ENCODE measurements at places on chromosomes 6 and 20.

GRCh38 chr20:16069389-16070010 lies 503.7 kb downstream of the KIF16B start:
- DNase-seq: no peak

DNA sequence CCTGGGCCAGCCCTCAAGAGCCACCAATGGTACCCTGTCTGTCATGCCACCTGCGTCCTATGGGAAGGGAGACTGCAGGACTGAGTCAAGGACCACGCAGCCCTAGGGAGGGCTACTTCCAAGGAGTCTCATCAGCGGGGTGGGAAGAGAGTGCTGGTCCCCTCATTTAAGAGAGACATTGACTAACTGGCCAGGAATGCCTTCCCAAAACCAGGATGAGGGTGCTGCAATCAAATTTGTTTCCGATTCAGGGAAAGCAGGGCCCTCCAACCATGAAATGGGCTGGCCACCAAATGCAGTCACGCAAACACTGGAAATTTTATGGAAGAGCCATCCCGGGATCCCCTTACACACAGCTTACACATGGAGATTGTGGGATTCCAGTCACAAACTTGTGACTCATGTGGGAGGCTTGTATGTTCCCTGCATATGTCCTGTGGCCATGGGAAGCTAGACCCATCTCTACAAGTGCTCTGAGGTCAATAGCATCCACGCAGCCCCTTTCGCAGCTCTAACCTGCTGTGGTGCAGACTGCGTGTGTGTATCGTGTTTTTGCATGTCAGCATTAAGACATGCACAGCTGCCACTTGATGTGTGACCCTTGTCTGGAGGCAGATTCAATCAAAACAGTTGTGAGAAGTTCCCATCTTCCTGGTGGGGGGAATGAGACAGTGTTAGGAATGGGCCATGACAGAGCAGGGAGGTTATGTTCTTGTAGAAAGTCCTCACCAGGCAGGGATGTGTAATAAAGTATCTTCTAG lies 53.0 kb upstream of the CST7 start:
- DNase-seq: no peak

DNA sequence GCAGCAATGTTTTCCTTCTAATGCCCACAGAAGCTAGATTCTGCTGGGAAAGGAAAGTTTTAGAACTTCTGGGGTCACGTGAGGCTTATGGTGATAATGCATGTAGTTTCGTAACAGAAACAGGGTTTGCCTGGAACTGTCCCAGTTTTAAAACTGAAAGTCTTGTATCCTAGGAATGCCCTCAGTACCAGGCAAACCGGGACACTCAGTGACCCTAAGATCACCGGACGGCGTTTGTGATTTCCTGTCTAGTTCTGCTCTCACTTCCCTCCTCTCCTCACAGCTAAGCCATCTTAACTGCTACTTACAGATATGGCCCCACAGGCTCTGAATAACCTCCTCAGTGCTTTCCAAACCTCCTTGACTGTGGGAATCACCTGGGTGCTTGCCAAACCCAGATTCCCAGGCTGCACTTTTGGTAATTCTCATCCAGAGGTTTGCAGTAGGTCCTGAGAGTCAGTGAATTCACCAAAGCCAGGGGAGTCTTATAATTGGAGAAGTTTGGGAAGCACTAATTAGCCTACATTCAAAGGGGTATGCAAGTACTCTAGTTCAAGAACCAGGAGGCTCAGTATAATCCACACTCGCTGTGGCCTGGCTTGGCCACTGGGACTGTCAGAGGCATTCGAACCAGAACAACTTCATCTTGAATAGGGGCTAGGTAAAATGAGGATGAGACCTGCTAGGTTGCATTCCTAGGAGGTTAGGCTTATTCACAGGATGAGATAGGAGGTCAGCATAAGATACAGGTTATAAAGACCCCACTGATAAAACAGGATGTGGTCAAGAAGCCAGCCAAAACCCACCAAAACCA lies 231.6 kb upstream of the MYLIP start:
- no peak for DNase-seq

GRCh38 chr6:14856177-14856576 lies 389.7 kb upstream of the JARID2 start:
- DNase-seq: no peak

DNA sequence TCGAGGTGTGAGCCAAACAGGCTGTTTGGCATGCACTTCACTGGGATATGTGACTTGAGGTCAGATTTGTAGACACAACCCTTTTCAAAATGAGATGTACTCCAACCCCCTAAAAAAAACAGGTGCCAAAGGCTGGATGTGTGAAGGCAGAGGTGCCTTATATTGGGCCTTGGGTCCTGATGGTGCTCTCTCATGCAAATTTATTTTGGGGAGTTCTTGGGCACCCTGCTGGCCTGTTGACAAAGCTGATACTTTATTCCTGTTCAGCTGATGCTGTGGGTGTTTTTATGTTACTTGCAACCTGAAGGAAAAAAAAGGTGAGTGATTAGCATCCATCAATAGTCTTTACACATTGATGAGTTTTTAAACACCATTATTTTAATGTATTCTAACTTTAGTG lies 121.5 kb downstream of the DNAH8 start:
- DNase-seq: no peak

GRCh38 chr6:132341646-132342045 lies 59.6 kb downstream of the MOXD1 start:
- DNase-seq: no peak

GRCh38 chr6:108799354-108799717 lies 48.9 kb upstream of the ARMC2 start:
- DNase-seq: no peak

DNA sequence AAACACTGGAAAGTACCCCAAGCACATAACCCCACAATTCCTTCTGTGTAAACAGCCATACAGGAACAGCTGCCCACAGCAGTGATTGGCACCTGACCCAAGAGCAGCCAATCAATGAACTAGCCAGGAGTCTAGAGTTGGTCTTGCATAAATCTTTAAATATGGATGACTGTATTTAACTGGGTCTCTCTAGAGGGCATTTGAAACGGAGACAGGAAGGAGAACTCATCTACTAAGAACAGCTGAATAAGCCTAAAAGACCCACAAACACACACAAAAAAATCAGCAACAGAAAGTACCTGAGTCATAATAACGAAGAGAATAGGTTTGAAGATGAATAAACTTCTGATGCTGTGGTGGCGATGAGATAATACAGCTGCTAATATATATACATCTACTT lies 49.0 kb upstream of the ASF1A start:
- peak; percentile 44 for DNase-seq

DNA sequence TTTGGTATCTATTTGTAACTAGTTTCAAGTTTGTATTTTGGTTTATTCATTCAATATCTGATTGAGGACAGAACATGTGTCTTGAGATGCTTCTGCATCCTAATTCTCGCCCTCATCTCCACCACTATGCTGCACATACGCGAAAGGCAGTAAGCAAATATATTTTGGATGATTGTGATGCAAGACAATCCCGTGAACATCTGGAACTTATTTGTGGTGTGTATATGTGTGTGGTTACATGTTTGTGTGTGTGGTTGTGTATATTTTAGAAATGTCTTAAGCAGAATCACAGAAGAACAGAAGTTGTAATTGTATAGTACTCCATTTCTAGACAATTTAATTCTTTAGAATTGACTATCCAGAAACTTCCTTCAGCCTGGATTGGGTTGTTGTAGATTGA lies 35.1 kb upstream of the RNF144B start:
- no peak for DNase-seq

GRCh38 chr6:100740439-100740838 lies 140.7 kb downstream of the ASCC3 start:
- no peak for DNase-seq

DNA sequence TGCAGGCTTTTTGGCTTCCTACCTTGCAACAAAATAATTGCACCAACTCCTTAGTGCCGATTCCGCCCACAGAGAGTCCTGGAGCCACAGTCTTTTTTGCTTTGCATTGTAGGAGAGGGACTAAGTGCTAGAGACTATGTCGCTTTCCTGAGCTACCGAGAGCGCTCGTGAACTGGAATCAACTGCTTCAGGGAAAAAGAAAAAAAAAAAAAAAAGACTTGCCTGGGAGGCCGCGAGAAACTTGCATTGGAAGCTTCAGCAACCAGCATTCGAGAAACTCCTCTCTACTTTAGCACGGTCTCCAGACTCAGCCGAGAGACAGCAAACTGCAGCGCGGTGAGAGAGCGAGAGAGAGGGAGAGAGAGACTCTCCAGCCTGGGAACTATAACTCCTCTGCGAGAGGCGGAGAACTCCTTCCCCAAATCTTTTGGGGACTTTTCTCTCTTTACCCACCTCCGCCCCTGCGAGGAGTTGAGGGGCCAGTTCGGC lies 420 bp downstream of the SOX4 start:
- DNase-seq: no peak

DNA sequence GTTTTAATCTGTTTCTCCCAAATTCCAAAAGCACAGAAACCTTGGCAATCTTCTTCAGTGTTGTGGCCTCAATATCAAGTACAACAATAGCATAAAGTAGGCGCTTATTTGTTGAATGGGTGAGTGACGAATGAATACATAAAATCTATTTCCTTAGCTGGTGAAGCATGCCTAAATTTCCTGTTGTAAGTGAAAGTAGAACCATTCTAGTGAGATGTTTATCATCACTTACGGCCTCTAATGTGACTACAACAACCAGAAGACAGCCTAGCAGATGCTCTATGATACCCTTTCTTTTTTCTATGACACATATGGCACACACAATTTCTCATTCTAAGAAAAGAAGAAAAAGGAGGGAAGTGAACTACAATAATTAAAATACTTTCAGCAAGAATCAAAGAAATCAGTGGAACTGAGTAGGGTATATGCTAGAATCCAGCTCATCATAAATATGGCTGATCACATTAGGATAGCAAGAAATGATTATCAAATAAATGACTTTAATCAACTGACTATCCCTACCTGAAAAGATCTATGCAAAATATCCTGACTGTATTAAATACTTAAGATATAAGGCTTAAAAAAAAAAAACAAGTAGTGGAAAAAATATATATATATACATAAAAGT lies 67.4 kb downstream of the BTBD9 start:
- no peak for DNase-seq

DNA sequence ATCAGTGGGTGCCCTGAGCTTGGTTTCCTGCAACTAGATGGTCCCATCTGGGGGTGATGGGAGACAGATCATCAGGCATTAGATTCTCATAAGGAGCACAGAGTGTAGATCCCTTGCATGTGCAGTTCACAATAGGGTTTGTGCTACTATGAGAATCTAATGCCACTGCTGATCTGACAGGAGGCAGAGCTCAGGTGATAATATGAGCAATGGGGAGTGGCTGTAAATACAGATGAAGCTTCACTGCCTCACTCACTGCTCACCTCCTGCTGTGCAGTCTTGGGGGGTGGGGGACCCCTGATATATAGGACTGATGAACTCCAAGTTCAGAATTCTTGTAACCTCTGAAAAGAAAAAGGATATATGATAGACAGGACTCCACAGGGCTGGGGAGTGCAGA lies 108.0 kb downstream of the RIN2 start:
- no peak for DNase-seq

GRCh38 chr6:158329531-158329930 lies 17.3 kb downstream of the TULP4 start:
- DNase-seq: no peak

- no peak for DNase-seq
Observed at GRCh38 chr20:818001-818664, 15.4 kb upstream of the FAM110A start.

- no peak for DNase-seq
Observed at GRCh38 chr6:139847457-139847813, 473.0 kb upstream of the CITED2 start.

- DNase-seq: peak; percentile 65
Observed at GRCh38 chr6:156832231-156832647, 55.1 kb downstream of the ARID1B start.

DNA sequence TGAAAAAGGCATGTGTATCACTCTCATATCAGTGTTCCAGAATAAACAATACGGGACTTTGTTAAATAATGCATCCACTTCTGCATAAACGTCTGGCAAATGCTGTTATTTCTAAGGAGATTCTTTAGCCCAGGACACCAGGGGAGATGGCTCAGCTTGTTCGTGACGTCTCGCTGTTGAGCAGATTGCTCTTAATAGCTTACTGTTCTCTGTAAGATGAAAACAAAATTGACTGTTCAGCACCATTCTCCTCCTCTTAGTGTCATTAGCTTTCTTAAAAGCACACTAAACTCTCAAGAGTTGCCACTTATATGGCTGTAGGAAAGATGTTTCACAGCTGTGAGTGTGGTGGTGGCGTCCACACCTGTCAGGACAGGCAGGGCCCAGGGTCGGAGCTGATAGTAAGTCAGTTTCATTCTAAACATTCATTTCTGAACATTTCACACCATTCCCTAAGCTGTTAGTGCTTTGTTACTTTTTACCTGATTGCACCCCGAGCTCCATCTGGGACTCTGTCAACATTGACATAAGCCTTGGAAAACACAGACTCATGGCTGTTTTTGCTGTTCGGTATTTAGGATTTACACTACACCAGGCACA lies 132.1 kb downstream of the ZDHHC14 start:
- DNase-seq: no peak

DNA sequence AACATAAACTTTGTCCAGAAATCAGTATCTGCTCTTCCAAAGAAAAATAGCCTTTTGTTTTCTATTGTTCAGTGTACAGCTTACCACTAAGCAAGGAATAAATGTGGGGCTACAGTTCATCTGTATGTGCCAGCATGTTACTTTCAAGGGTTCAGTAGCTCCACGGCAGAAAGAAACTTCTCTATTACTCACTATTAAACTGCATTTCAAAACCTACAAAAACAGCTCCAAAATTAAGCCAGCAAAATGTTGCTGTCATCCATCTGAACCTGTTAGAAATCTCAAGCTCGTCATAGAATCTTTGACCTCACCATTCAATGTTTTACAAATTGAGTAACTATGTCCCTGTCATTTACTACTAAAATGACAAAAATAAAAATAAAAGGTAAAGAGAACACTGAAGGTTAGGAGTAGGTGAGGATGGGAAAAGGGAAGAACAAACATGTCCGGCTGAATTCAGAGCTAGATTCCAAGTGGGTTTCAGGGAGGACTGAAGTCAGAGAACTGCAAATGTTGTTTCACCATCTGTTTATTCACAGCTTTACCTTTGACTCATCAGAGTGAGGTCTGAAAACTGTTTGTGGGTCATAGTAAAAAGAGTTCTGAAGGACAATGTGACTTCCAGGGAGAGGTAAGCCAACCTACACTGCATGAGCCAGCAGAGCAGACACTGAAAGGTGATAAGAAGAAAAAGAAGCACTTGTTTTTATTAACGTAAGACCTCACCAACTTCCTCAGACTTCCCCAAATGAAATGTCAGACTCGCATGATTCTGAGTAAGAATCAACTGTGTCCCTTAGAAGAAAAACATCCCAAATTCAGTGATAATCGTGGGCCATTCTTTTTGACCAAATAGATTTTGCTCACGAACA lies 62.0 kb downstream of the ATXN1 start:
- DNase-seq: no peak

DNA sequence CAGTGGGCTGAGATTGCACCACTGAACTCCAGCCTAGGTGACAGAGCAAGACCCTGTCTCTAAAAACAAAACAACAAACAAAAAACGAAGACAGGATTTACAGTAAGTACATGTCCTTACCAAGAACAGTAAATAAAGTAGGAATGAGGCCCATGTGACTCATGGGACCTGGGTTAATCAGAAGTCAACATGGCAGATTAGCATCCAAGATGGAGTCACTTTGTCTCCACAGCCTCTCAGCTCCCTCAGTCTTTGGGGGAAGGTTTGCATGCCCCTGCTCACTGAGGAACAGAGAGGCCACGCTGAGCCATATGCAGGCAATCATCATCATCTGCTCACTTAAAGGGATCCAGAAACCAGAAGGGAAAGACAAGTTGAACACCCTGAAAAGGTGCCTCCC lies 7.8 kb upstream of the MUC22 start:
- no peak for DNase-seq

- no peak for DNase-seq
Observed at GRCh38 chr20:34388000-34388399, 24.9 kb downstream of the ITCH start.
